ENCODE measurements at places on chromosomes 2 and 18.

DNA sequence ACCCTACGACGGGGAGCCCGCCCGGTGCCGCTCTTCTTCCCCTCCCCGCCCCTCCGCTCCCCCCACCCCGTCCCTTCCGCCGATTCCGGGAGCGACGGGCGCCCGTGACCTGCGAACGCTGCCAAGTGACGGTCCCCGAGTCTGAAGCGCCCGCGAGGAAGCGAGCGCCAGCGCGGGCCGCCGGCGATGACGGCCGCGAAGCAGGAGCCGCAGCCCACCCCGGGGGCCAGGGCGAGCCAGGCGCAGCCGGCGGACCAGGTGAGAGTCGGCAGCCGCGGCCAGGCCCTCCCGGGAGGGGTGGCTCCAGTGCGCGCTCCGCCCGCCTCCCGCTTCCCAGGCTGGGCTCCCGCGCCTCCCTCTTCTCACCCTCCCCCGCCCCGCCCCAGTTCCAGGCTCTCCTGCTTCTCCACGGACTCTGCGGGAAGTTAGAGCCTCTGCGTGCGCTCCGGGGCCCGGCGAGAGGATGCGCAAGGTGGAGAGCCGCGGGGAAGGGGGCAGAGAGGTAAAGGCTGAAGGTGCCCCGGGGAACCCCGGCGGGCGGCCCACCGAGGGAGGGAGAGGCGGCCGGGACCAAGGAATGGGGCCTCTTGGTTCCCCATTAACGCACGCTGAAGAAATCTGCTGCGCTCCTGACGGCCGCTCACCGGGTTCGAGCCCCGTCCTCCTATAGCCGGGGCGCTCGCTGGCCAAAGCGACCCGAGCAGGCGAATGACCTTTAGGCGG, 719.5 kb downstream of the DPP10 start:
- no peak for DNase-seq

- no peak for DNase-seq
These were observed 142.4 kb upstream of the AQP4 start for GRCh38 chr18:27007880-27008279.

- DNase-seq, result peak; percentile 99
These were observed 77.4 kb upstream of the NPAS2 start for GRCh38 chr2:100742277-100743254.

DNA sequence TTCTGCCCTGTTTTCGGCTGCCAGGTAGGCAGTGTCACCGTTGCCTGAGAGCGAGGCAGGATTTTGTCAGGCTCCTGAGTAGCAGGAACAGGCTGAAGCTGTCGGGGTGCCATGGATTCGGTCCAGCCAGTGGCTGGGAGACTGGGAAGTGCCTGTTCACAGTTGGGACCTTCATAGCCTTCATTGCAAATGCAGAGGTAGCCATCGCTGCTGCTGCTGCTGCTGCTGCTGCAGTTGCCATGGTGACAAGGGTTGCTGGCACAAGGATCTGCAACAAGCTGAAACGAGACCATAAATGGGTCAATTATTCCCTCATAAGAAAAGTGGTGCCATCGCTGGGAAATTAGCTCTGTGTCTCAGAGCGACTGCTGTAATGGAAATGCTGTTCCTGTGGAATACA, 122.7 kb downstream of the DNER start:
- DNase-seq, result no peak

- peak; percentile 27 for DNase-seq
These were observed 1728.3 kb downstream of the SUCLG1 start for GRCh38 chr2:82730811-82731210.

DNA sequence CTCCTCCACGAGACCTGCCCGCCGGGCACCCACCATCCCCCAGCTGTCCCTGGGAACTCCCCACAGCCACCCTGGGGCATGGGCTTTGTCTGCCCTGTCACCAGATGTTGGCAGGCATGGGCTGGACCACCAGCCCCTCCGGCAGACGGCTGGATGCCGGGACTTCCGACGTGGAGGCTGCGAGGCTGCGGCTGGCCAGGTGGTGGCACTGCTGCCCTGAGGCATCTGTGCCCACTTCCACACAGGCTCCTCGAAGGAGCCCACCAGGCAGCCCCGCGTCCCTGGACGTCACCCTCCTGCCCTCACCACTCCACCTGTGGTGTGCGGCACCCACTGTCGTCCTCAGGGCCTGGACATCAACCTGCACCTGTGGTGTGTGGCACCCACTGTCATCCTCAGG, 319.9 kb upstream of the SALL3 start:
- no peak for DNase-seq

- DNase-seq, result no peak
These were observed 4.2 kb upstream of the TRABD2A start for GRCh38 chr2:84885111-84885510.

DNA sequence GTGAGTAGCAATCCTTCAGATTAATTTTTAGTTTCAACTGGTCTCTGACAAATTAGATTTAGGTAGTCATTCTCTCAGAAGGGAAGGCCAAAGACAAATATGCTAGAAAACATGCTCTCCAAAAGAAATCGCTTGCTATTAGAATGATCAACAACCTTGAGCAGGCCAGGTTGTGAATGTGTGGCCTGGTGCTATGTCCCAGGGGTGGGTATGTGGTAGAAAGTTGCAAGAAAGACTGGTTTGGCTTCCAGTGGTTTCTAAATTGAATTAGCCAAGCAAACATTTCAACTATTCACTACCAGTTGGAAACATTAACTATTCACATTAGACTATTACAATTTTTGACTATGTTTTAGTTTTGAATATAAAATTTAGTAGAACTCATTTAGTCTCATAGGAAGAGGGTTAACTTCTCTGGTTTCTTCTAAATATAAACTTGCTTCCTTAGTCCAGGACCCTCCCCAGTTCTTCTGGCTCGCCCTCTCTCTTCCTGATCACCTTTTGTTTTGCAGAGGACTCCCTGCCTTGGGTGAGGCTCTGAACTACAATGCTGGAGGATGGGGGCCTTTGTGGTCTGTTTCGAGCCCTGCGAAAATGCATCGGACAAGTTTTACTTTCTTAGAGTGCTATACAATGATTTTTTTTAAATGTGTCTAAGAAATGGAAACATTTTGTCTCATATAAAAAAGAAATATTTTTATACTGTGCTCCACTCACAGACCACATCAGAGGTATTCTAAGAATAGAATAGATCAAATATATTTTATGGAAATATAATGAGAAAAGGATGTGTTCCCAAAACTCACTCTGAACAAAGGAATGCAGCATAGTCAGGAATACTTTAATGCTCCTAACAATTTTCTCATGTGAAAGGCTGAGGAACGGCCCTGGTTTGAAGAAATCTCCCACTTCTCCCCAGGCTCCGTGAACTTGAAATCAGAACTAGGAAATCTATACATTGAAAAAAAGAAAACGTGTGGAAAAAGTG, 375.0 kb upstream of the ZEB2 start:
- peak; percentile 34 for DNase-seq

DNA sequence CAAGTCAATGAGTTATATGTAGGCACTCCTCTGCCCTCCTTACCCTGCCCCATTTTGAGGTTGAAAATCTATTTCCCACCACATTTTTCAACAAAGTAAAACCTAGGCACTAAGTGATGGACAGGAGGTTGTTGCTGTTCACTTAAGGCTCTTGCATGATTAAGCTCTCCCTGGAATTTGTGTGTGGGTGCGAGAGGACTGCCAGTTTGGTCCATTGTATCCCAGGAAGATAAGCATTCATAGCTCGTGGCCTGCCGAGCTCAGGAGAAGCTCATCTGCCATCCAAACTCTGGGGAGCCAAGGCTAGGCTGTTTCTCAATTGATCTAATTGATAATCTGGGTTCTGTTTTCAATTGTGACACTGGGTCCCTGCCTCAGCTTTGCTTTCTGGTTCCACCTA, 4.7 kb upstream of the MAP4K4 start:
- no peak for DNase-seq

DNA sequence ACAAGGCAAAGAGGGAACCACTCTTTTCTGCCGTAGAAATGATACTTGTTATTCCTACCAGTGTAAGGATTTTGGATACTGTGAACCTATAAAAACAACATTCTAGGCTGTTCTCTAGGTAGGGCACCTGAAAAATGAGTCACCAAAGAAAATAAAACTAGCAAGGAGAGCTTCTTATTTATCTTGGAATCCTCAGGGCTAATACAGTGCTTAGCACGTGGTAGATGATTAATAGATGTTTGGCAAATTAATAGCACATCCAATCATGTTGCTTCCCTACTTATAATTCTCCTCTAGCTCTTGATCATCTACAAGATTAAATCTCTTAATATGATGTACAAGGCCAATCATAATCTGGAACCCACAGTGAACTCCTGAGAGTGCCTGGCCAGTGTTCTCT, 73.1 kb downstream of the AAK1 start:
- no peak for DNase-seq

GRCh38 chr2:217248312-217248935, 388.6 kb upstream of the TNP1 start:
- peak; percentile 76 for DNase-seq

DNA sequence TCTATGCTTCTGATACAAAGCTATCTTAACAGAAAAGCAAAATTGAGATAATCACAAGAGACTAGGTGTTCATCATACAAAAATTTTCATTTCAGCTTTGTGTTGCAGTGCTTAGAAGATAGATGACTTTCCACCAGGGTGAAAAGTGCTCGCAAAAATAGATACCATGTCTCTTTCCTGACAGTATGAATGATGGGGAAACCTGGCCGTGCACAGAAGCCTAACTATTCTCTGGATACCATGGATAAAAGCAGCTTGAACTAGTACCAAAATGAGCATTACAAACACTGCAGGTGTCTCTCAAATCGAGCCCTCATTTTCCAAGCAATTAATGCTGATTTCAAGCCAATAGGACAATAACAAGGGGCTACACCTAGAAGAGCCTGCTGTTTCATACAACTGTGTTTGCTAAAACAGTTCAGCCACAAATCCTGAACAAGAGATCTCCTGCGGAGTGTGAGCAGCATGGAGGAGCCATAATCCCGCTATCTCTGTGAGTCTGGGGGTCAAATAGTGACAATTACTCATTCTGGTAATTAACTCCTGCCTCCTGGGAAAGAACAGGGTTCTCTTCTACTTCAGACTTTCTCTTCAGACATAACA, 507.6 kb downstream of the PID1 start:
- DNase-seq, result no peak

DNA sequence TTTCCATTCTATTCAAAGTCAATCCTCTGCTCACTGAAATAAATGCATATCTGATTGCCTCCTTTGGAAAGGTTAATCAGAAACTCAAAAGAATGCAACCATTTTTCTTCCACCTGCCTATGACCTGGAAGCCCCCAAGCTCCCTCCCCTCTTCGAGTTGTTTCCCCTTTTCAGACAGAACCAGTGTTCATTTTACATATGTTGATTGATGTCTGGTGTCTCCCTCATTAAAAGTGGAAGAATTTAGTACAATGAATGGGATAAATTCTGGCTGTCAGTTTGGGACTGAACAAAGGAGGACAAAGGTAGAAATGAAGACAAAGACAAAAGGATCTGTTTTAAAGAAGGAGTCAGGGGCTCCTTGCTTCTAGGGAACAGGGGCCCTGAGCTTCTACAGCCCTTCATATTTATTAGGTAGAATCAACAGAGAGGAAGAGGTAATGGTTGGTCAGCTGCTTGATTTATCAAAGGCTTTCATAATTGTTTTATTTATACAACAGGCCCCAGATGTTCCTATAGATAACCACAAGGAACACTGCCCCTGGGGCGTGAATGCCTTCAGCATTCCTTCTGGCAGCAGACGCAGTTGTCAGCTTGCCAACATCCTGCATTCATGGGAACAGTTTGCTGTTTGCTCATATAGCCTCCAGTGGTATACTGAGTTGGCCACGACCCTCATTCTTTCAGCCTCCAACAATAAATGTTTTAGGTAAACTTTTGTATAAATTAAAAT, 949.8 kb upstream of the LRATD1 start:
- DNase-seq, result peak; percentile 1

GRCh38 chr2:234199996-234200395, 149.5 kb downstream of the SPP2 start:
- DNase-seq, result no peak

- DNase-seq, result no peak
These were observed 104.3 kb downstream of the AGPS start for GRCh38 chr2:177496921-177497320.

DNA sequence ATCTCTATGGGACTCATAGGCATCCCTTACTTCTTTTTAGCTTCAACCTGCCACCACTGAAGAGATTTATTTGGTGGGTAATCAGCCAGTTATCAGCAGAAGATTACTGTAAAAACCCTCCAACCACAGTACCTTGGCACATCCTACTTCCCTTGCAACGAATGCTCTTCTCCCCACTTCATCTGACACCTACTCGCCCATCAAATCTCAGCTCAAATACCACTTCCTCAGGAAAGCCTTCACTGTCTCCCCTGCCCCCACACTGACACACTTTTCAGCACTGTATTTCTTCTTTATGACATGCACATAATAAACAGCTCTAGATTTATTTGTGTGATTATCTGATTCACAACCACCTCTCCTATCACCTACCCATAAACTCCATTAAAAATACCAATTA, 3.1 kb downstream of the KDSR start:
- no peak for DNase-seq

GRCh38 chr2:180202467-180202951, 195.4 kb upstream of the CWC22 start:
- peak; percentile 12 for DNase-seq

DNA sequence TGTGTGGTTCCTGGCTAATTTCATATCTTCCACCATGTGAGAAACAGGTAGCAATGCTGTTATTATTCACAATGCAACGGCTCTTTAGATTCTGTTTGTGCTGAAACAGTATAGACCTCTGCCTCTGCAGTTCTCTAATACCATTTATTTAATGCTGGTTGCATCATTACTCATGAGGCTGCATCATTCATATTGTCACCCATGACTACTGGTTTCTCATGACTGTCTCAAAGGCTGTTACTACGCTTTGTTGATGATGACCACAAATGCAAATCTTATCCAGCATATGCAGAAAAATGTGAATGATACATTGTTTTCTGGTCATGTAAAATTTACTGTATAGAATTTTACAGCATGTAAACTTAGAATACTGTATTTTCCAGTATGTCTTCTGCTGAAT, 22.5 kb downstream of the CAVIN2 start:
- no peak for DNase-seq

GRCh38 chr2:163693484-163693883, 42.3 kb downstream of the FIGN start:
- no peak for DNase-seq

- no peak for DNase-seq
These were observed 137.9 kb upstream of the UBE2E3 start for GRCh38 chr2:180842461-180842860.

- peak; percentile 17 for DNase-seq
These were observed 249.3 kb upstream of the AGAP1 start for GRCh38 chr2:235244255-235245220.

DNA sequence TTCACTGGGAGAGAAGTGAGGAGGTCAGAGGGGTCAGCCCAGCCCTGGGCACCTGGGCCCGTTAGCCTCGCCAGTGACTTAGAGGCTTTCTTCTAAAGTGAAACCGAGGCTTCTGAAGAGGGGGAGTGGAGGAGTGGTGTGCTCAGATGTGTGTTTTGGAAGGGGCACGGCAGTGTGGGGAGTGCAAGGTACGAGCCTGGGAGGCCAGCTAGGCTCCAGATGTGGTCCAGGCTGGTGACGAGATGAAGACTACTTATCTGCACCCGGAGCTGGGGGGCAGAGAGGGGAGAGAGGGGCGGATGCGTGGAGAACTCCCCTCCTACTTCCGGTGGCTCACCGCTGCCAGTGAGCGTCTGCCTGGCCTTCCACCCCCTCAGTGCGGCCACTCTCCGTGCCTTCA, 371.3 kb upstream of the HS6ST1 start:
- no peak for DNase-seq

Measured in fibroblast of skin of left biceps (primary cell).